Myocyte (in vitro differentiated cells): ENCODE measurements at places on chromosomes 5 and 9. TPM values are rescaled to one million over a fixed set of nuclear protein-coding genes. Genes with fewer than 3 reads are reported as not detected.

- peak; percentile 34 for DNase-seq
Observed at GRCh38 chr9:19154135-19154612, 26.9 kb upstream of the PLIN2 start.

- DNase-seq: peak; percentile 49
Observed at GRCh38 chr5:138706655-138707480, 46.4 kb upstream of the CTNNA1 start.

DNA sequence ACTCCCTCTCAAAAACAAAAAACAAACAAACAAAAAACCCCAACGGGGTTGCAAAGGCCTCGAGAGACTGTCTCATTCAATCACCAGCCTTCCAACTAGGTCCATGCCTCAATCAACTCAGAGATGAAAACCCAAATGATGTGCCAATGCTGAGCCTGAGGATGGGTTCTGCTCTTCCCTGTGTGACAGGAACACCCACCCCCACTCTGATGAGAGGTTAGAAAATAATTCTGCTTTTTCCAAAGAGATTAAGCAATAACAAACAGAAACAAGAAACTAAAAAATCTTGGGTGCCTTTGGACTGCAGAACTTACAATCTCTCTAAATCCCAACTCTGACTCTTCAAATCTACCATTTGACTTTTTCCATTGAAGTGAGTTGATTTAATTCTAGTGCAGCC is 25.5 kb upstream of the FBP1 start:
- DNase-seq: no peak

- no peak for DNase-seq
Observed at GRCh38 chr9:109258481-109259302, 62.2 kb downstream of the EPB41L4B start.

- DNase-seq: no peak
Observed at GRCh38 chr5:39177631-39177964, 41.8 kb downstream of the FYB1 start.

GRCh38 chr5:146107901-146108300 is 2.5 kb upstream of the PLAC8L1 start:
- DNase-seq: no peak

- DNase-seq: no peak
Observed at GRCh38 chr5:3893527-3893926, 297.9 kb downstream of the IRX1 start.

DNA sequence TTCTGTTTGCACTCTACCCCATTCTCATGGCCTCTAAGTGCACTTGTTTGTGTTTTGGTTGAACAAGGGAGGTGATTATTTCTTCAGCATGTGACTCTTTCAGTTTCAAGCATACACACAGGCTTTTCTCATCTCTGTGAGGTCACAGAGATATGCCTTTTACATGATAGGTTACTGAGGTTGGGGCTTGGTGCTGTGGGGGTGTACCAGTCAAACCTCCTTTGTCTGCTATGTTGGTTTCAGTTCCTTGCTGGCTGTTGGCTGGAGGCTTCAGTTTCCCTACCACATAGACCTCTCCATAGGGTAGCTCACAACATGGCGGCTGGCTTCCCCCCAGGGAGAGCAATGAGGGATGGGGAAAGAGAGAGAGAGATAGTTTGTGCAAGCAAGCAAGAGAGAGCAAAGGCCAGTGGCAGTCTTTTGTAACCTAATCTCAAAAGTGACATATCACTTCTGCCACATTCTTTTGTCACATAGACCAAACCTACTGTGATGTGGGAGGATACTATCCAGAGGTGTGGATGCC is 96.7 kb upstream of the SEMA6A start:
- DNase-seq: no peak

DNA sequence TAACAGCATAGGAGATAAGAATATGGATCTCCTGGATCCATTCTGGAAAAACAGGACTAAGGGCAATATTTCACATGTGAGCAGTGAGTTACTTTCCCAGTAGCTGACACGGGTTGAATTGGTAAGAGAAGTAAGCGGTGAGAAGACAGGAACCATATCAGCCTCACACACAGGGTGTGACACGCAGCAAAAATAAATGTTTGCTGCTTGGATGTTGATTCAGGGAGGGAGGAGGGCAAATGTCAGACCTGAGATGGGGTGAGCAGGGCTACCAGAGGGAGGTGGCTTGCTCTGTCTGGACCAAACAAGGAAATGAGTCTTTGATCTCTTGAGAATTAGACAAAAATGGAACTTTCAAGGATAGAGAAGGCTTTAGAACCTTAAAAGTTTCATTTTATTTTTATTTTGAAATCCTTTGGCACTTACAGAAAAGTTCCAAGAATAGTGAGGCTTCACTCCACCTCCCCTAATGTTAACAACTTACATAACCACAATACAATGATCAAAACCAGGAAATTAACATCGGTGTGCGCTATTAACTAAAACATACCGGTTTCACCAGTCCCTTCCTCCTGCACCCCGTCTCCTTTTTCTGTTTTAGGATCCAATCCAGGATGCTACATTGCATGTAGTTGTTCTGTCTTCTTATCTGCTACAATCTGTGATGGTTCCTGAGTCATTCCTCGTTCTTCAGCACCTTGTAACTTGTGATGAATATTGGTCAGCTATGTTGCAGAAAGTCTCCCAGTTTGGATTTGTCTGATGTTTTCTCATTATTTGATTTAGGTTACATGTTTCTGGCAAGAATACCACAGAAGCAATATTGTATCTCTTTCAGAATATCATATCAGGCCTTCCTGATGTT is 20.5 kb upstream of the ARHGEF28 start:
- DNase-seq: no peak

- no peak for DNase-seq
Observed at GRCh38 chr9:20930836-20931235, 100.6 kb downstream of the HACD4 start.

- DNase-seq: peak; percentile 76
Observed at GRCh38 chr9:35736201-35736633, 3.8 kb downstream of the CREB3 start.

DNA sequence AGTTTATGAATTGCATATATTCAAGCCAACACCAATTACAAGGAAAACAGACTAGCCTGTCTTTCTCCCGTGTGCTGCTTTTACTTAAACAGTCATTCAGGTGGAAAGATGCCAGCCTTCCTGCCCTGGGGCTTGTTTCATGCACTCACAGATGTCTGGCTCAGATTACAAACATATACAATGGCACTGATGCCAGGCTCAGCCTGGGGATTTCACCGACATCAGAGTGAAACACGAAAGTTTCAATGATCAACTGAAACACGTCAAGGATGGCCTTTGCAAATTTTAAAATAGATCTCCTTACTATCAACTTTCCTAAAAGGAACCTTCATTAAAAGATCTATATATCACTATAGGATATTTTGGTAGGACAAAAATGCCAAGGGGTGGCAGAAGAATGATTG is 1576.5 kb downstream of the EFNA5 start:
- DNase-seq: no peak

DNA sequence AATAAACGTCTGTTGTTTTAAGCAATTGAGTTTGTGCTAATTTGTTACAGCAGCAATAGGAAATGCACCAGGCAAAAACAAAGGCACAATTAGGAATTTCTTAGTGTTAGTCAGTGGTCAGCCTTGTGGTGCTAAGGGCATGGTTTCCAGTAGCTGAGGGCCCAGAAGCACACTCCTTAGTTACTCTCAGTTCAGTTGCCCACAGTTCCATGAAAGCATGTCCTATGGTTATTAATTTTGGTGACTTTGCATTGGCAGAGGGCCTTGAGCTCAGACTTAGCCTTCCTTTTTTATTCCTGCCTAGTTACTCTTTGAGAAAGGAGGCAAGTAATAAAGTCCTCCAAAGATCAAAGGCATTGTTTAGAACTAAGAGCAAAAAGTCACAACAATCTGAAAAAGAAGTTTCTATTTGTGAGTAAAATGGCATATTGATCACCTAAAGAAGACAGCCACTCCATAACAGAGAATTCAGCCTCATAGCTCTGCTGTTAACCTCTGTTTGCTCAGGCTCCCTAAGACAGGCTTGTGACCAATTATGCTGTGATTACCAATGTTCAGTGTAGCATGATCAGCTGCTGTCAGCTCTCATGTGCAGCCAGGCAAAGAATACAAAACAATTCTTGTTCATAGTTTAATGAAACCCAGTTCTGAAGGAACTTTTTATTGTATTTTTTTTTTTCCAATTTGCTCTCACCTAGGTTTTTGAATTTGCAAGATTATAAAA is 57.0 kb upstream of the MROH2B start:
- no peak for DNase-seq

DNA sequence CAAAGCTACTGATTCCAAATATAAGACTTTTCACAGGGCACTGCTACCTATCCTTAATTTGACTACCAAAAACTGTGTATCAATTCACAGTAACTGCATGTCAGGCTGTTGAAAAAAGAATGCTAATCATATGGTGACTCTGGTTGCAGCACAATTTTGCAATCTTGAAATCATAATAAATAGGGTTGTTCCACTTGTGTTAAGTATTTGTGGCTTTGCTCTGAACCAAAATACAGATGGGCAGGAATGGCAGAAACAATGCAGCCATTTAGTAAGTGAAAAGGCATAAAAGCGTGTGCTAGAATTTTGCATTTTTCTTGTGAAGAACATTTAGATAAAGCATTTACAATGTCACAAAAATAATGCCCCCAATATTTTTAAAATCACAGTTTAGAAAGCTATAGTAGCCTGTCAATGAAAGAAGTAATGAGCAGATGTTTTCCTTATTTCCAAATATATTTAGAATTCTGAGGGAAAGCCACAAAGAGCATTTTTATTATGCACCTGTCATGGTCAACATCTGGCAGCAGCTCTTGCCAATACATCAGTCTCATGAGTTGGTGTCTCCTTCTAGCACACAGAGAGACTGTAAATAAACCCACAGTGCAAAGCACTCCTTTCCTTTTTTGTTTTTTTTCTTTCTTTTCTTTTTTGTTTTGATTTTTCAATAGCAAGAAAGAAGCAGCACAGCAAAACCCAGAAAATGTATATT is 54.8 kb upstream of the PAM start:
- DNase-seq: peak; percentile 32

DNA sequence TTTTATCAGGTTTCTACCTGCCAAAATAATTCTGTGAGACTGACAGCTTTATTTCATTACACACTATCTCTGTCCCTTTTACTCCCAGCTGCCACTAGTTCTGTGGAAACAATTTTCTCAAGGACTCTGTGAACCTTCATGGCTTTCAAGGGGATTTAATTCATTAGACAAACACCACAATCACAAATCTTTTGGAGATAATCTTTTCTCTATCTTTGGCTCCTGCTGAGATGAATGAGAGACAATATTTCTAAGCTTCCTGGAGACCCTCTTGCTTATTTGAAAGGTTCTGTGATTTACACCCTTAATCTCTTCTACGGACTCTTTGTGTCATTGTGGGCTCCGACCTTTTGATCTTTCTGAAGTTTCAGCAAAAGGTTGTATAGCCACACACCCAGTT is 222.6 kb downstream of the PRDM9 start:
- DNase-seq: no peak

GRCh38 chr9:36995927-36996705 is 38.0 kb downstream of the PAX5 start:
- peak; percentile 49 for DNase-seq

The FEM1C gene
- total RNA-seq: 16.8 and 18.7 TPM in 2 replicates

The CDKN2AIPNL gene
- 19.2 and 23.5 TPM in 2 replicates for total RNA-seq

The STING1 gene
- total RNA-seq: 22.0 and 79.1 TPM in 2 replicates

The PLK2 gene
- total RNA-seq: 171 and 198 TPM in 2 replicates

The SCGB3A2 gene
- not detected in 2 replicates for total RNA-seq

The ISCA1 gene
- total RNA-seq: 43.1 and 55.1 TPM in 2 replicates

The CAPSL gene
- total RNA-seq: not detected in 2 replicates

The STPG3 gene
- total RNA-seq: not detected in 2 replicates

The CDH6 gene
- not detected in 2 replicates for total RNA-seq

The CBY3 gene
- total RNA-seq: not detected in 2 replicates
